ENCODE measurements at places on chromosomes 3 and 15.

DNA sequence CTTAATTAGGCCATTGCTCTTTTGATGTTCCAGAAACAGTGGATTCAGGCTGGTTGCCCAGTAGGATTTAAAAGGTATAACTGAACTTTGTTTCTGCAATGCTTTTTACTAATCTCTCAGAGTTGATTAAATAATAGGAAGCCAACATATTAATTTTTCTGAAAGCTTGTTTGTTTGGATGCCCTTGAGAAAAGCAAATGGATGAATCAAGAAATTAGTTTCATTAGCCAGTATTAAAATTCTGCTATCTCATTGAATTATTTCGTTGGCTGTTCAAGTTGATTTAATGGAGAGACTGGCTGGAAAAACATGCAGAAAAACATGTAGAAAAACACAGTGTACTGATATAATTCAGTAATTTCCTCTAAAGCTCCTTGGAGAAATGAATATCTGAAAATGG lies 178.9 kb upstream of the THRB start:
- DNase-seq: no peak

- DNase-seq: no peak
Measured at GRCh38 chr3:185914911-185915629, 22.7 kb downstream of the TRA2B start.

DNA sequence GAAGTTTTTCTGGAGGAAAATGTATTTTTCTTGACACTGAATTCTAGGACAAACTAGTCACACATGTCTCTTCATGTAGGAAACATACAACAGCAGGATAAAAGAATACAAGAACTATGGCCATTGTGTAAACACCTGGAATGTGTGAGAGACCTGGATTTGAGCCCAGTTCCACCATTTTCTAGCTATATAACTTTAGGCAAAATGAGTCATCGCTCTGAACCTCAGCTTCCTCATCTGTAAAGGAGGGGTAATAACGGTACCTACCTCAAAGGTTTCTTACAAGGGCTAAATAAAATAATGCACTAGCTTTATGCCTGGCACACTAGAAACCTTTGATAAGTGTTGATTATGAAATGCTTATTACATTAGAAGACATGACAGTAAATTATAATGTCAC lies 57.8 kb downstream of the RIOX2 start:
- no peak for DNase-seq

- no peak for DNase-seq
Measured at GRCh38 chr15:66057089-66057488, 187.8 kb downstream of the RAB11A start.

DNA sequence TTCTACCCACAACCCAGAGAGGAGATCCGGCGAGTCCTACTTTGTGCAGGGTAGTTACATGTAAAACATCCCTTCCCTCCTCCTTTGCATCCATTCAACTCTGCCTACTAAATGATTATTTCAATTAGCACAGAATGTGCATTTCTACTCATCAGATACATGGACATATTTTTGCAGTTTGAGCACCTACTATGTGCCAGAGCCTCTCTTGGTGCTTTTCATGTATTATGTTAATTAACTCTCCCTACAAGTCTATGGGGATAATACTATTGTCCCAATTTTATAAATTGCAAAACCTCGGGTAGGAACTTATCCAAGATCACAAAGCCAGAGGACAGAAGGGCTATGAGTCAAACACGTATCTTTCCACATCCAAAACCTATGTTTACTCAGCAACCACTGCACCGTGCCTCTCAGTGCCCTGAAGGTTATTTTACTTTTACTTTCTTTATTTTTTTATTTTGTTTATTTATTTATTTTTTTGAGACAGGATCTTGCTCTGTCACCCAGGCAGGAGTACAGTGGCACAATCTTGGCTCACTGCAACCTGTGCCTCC lies 432.8 kb downstream of the MAGI1 start:
- no peak for DNase-seq

- DNase-seq: no peak
Measured at GRCh38 chr15:70303981-70304380, 206.3 kb upstream of the TLE3 start.

GRCh38 chr3:140443806-140444205 lies 234.1 kb upstream of the TRIM42 start:
- no peak for DNase-seq

GRCh38 chr15:84929795-84930603 lies 45.5 kb downstream of the SLC28A1 start:
- no peak for DNase-seq

- peak; percentile 55 for DNase-seq
Measured at GRCh38 chr3:62415312-62415801, 42.0 kb upstream of the FEZF2 start.
